ENCODE measurements at places on chromosomes 13 and 19.

- no peak for DNase-seq
These were observed 96.6 kb downstream of the SCGB2B2 start for GRCh38 chr19:34580408-34580807.

DNA sequence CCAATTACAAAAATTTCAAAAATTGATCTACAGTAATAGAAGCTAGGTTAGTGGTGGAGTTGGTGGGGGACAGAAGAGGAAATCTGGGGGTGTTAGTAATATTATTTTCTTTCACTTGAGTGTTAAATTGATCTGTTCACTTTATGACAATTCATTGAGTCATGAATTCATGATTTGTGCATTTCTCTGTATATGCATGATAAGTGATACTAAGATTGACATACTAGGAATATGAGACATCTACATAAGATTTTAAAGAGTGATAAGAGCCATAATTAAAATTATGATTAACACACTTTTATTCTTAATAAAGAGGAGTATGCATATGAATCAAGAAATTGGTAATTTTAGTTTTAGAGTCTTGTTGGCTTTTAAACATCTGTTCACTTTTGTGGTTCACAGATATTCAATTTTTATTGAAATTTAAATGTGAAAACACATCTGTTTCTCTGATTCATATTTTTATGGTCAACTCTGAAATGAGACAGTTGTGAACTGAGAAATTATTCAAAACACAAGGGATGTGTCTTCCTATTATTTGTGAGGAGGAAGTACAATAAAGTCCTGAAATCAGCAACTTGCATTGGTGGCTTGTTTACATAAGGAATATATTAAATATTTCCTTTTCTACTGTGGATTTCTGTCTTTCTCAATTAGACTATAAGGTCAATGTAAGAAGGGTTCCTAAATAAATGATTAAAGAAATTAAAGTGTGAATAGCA, 196.5 kb downstream of the ITGBL1 start:
- DNase-seq, result no peak

DNA sequence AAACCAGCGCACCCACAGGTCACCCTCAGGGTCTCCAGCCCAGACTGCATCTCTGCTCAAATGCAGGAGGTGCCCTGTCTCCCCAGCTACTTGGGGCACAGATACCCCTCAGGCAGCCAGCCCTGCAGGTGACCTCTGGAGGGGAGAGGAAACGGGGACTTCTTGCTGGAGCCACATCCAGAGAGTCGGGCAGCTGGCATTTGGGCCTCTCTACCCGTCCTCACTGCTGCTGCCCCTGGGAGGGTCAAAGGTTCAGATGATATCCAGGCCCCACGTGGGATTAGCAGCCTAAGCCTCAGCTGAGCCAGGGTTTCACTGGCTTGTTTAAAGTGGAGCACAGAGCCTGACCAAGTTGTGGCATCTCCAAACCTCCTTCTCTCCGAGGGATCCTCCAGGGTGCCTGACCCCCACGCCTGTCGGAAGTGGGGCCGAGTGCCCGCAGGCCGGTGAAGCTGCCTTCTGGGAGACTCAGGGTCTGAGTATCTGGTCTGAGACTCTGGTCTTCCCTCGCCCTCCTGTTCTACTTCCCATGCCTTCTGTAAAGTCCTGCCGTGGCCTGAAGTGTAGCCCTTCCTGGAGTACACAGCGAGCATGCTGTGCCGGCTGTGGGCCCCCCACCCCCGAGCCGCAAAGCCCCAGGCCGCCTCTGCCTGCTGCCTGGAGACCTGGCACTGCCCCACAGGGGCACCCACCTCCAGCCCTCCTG, 2.1 kb downstream of the RASA3 start:
- no peak for DNase-seq

GRCh38 chr19:29763196-29763595, 48.1 kb upstream of the C19orf12 start:
- DNase-seq, result no peak

- no peak for DNase-seq
These were observed 76.1 kb downstream of the SIPA1L3 start for GRCh38 chr19:37983153-37983552.

- DNase-seq, result no peak
These were observed 98.1 kb downstream of the KCTD15 start for GRCh38 chr19:33894787-33895186.

- DNase-seq, result no peak
These were observed 206.1 kb downstream of the SUCLA2 start for GRCh38 chr13:47794963-47795362.
